ENCODE measurements at places on chromosomes 6 and 20.

GRCh38 chr20:957544-957943 is 41.4 kb upstream of the ANGPT4 start:
- DNase-seq, result no peak

GRCh38 chr6:133165235-133165634 is 75.9 kb upstream of the EYA4 start:
- DNase-seq, result no peak

DNA sequence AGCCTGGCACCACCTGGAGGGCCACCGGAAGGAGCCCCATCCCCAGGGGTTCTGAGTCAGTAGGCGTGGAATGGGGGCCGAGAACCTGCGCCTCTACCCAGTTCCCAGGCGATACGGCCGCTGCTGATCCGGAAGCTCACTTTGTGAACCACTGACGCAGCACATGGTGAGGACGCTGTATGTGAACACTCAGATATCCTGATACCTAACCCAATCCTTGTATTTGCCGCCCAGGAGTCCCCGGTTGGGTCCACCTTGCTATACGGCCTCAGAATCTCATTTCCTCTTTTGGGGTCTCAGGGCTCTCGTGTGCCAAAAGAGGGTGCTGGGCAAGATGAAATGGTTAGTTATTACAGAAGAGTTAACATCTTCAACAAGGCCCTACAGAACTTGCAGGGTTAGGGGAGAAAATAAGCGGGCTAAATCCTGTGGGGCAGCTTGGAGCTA is 604 bp upstream of the RAB5IF start:
- DNase-seq, result no peak

GRCh38 chr6:31180500-31180899 is 10.0 kb upstream of the POU5F1 start:
- DNase-seq, result peak; percentile 81

DNA sequence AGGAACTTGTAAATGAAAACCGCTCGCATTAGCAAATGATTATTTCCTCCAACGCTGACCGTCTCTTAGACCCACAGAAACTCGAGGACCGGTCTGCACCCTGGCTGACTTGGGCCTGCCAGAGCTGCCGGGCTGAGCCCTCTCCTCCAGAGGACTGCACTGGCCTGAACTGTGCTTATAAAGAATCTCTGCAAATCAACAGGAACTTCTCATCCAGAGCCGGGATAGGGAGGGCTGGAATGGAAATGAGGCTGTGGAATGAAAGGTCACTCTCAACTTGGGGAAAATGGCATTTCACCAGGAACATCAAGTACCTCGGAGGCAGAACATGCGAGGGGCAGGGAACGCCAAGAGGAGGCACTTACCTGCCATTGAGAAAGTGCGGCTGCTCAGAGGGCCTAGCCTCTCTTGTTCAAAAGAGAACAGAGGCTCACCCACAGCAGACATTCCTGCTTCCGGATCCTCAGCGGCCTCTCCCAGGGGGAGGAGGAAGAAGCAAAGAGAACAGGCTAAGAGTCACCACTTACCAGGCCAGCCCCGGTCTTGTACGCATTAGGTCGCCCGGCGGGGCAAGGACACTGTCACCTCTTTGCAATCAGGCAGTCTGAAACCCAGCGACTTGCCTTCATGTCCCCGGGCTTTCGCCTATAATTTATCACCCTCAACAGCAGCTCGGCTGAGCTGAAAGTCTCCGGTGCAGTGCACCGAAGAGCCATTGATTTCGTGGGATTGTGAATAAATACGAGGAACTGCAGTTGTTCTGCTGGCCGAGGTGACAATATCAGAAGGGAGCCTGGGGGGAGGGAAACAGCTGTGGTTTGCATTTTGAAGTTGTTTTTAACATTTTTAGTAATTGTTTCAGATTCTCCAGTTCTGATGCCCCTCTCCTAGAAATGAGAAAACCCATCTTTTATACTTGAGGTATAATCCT is 37.6 kb downstream of the ZMYND8 start:
- DNase-seq, result peak; percentile 72

DNA sequence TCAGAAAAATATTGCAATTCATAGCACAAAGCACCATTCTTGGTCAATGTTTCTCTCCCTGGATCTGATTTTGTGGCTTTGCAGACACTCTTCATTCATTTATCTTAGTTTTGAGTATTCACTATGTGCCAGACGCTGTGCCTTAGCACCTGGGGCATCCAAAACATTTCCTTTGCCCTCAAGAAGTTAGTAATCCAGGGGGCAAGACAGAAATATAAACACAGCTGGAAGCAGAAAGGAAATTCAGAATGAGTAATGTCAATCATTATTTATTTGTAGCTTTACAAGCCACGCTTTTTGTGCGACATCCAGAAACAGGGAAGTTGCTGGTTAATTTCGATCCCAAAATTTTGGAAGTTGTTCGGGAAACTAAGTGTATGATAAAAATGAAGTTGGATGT is 71.4 kb downstream of the DNAH8 start:
- no peak for DNase-seq

DNA sequence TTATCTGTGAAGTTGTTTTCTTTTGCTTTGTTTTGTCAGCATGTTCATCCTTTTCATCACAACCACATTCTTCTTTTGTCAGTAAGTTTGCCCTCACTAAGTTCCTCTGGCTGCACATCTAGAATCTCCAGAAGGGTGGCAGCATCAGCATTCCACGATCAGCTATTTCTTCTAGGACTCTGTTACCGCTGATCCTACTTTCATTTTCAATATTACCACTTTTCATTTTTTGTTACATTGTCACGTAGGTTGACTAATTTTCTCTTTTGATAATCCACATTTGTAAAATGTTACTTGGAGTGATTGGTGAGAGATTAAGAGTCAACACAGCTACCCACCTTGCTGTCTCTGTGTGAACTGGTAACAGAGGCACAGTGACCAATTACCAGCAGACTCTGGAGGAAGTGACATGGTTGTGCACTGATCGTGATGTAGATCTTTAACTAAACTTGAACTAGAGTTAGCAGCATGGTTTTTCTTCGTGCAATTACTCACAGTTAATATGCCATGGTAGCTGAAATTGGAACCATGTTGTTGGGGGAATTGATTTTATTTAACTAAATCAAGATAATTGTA is 307.9 kb upstream of the SLC35B3 start:
- DNase-seq, result no peak

GRCh38 chr20:11267131-11267761 is 593.4 kb upstream of the JAG1 start:
- peak; percentile 96 for DNase-seq

GRCh38 chr20:14407336-14407735 is 69.9 kb upstream of the FLRT3 start:
- no peak for DNase-seq

DNA sequence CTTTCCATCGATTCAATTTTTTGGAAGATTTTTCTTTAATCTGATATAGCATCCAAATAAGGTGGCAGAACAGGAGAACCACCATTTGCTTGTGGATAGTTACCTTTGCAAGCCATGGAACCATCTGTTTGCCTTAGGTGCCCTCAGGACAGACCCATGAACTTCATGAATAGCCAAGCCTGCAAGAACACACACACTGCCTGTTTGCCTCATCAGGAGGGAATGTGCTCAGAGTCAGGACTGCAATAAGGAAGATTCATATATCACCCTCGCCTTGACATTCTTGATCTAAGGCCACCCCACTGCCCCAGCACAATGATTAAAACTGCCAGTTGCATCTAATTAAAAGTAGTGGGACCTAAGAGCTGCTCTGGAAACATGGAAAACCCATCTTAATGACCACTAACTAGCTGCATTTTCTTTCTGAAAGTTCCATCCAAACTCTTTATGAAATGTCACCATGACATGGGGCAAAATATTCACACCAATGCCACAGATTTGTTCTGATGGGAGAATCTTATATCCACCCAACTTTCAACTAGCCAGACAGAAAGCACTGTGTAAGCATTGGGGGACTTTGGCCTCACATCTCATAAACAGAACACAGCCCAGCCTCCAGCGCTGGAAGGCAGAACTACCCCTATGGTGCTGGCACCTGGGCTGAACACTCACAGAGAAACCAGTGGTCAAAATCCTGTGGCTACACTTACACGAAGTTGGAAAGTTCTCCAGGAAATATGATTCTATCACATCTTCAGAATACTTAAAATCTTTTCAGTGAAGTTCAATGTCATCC is 48.3 kb downstream of the TBXT start:
- no peak for DNase-seq

DNA sequence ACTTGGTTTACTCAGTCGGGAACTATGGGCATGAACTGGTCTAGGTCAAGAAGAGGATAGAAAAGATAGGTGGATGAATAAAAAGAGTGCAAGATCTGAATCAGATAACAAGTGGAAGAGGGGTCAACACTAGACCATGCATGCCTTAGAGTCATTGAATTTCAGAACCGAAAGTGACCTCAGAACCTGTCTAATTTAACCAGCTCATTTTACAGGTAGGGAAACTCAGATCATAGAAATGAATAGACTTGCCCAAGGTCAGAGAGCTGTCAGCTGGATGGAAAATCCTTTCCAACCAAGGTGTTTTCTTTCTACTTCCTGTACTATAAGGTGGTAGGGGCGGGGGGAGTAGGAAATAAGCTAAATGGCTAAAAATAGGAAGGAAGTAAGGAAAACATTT is 121.4 kb upstream of the ADGRF1 start:
- no peak for DNase-seq

DNA sequence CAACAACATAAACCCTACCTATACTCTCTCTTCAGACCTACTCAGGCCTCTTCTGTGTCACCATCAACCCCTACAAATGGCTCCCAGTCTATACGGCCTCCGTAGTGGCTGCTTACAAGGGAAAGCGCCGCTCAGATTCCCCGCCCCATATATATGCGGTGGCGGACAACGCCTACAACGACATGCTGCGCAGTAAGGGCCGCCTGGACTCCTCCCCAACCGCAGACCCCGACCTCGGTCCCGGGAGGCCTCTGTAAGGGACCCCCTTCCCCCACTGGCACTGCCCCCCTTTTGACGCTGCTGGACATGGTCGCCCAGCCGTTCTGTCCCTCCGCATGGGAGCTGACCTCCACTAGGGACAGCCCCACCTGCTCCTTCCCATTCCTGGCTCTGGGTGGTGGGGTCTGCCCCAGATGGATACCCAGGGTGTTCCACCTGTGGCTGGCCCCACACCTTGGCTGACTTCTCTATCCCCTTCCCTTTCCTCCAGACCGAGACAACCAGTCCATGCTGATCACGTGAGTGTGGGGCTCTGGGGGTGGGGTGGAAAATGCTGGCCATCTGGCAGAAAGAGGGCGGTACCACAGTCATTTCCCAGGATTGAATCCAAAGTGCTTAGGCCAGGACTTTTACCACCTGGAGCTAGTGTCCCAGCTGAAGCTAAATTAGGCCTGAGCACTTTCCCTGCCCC is 25.0 kb downstream of the MYH7B start:
- peak; percentile 14 for DNase-seq

GRCh38 chr6:167831281-167831828 is 4.6 kb downstream of the AFDN start:
- DNase-seq, result peak; percentile 32

- DNase-seq, result no peak
Measured at GRCh38 chr20:32487381-32487780, 97.8 kb downstream of the NOL4L start.

DNA sequence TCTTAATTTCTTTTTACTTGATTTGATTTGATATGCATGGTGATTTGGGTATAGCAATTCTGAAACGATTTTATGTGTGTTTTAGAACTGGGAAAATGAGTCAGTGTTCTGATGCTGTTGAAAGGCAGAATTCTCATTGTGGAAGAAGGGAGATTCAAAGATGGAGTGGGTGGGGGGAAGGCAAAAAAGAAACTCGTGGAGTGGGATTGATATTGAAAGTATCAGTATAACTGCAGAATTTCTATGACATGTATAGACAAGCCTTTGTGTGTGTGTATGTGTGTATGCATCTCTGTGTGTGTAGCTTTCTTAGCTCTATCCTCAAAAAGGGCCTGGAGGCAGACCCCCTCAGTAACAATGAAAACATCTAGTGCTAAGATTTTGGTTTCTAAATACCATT is 184.3 kb upstream of the OLIG3 start:
- no peak for DNase-seq

DNA sequence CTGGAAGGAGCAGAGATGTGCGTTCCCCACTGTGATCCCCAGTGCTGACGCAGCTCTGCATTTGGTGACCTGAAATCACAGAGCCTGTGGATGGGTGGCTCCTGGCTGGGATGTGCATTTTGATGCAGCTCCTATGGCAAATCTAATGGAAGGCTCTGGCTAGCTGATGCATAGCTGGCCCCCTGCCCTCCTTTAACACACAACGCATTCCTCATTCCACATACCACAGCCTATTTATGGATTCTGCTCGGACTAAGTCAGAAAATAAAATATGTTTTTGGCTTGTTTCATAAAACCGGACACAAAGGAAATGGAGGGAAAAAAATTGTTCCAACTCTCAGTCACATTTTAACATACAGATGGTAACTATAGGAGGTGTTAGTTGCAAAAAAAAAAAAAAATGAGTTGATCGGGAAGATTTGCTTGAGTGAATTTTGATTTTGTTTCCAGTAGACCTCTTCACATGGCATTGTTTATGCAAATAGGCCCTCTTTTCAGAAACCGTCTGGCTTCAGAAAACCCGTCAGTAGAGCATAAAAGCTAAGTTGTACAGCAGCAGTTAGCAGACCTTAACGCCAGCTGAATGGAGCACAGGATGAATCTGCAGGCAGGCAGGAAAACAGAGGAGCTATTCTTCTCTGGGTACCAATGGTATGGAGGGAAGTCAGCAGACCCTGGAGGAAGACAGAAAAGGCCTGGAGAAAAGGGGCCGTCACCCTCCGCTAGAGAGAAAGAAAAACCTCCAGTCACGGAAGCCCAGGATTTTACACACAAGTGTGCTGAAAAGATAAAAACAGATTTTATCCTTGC is 215.4 kb downstream of the HDGFL1 start:
- DNase-seq, result no peak

- DNase-seq, result no peak
Measured at GRCh38 chr20:39619271-39619785, 657.2 kb downstream of the DHX35 start.

DNA sequence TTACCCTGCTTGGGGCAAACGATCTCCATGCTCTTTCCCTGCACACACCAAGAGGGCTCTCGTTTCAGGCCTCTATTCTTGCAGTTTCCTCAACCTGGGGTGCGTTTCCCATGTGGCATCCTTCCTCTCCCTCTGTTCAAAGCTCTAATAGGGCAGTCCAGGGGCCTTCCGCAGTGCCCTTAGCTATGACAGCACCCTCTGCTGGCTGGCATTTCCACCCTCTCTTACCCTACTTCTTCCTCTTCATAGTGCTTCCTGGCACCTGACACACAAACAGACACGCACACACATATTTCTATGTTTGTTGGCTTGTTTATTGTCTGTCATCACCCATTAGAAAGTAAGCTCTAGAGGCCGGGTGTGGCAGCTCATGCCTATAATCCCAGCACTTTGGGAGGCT is 294.0 kb downstream of the CLIC5 start:
- no peak for DNase-seq

DNA sequence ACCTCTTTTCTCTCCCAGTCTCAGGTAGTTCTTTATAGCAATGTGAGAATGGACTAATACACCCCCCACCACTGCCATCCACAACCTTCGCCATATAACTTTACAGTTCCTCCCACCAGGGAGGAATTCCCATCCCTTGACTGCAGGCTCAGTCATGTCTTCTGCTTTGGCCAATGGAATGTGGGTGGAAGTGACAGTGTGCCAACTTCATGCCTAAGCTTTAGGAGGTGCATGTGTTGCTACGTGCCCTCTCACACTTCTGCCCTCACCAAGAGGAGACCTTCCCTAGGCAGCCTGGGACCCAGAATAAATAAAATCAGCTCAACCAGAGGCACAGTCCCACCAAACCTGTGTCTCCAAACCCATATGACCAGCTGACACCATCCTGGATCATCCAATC is 33.0 kb upstream of the LRRN4 start:
- DNase-seq, result no peak

GRCh38 chr6:76972474-76972873 is 490.8 kb downstream of the HTR1B start:
- no peak for DNase-seq
